Heart right ventricle (tissue), 16 donors: ENCODE measurements at places on chromosomes 1 and 21. TPM values are rescaled to one million over a fixed set of nuclear protein-coding genes. Genes with fewer than 3 reads are reported as not detected.

Gene NMNAT2
- 1.5 TPM for total RNA-seq

Gene KRTAP19-1
- not detected for total RNA-seq

Gene CLCA4
- total RNA-seq, result not detected

Gene LAMC1
- 115 TPM for total RNA-seq

Gene TLCD4
- total RNA-seq, result 66.7 TPM

GRCh38 chr1:53048960-53049573, 12.9 kb upstream of the PODN start:
- no peak for DNase-seq

DNA sequence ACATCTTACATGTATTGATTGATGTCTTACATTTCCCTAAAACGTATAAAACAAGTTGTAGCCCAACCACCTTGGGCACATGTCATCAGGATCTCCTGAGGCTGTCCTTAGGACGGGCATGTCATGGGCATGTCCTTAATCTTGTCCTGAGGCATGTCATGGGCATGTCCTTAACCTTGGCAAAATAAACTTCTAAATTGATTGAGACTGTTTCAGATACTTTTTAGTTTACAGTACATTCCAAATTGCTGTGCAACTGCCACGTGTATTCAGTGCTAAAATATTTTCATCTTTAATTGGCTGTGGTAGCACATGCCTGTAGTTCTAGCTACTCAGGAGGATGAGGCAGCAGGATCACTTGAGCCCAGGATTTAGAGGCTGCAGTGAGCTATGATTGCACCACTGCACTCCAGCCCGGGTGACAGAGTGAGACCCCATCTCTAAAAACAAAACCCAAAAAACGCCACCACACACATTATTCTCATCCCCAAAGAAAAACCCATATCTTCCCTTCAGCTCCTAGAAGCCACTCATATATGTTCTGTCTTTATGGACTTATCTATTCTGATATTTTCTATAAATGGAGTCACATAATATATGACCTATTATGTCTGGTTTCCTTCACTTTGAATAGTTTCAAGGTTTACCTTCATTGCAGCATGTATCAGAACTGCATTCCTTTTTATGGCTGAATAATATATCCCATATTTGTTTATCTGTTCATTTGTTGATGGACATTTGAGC, 96.0 kb upstream of the BTG3 start:
- no peak for DNase-seq

DNA sequence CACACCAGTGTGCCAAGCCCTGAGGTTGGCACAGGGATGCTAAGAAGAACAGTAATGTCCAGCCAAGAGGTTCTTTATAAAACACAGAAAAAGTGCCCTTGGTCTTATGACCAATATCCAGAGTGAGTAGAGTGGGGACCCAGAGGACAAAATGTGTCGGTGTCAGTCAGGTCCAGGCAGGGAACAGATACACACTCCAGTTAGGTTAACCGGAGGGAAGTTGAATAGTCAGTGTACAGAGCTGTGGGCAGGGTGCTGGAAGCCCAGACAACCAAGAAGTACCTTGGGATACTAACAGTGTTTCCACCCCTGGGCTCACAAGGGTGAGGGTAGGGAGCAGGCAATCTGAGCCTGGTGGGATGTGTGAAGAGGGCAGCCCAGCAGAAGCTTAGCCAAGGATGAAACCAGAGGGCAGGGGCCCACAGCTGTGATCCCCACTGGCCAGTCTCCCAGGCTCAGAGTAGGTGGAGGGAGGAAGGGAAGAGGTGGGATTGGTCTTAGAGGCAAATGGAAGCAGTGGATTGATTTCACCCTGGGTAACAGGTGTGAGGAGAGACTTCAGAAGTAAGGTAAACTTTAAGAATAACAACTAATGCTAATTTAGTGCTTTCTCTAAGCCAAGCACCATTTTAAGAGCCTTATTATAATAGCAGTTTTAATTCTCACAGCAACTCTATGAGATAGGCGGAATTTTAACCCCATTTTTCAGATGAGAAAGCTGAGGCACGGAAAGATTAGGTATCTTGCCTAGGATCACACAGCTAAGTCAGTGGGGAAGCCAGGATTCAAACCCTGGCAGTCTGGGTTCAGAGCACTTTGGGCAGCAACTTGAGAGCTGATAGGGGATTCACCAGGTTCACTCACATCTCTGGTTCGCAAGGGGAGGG, 143.4 kb upstream of the HOOK1 start:
- no peak for DNase-seq

GRCh38 chr21:35050348-35051286, 1.5 kb upstream of the RUNX1 start:
- no peak for DNase-seq

DNA sequence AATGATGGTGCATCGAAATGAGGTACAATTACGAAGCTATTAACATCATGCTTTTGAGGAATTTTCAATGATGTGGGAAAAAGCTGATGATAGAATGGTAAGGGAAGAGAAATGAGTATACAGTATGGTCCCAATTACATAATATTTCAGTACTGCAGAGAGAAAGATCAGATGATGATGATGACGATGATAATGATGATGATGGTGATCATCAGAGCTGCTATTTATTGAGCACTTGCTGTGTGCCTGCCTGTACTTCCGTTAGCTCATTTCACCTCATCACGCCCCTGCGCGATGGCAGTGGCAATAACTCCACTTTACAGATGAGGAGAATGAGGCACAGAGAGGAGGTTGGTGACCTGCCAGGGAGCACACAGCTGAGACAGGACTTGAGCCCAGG, 620.8 kb downstream of the MATN1 start:
- no peak for DNase-seq

DNA sequence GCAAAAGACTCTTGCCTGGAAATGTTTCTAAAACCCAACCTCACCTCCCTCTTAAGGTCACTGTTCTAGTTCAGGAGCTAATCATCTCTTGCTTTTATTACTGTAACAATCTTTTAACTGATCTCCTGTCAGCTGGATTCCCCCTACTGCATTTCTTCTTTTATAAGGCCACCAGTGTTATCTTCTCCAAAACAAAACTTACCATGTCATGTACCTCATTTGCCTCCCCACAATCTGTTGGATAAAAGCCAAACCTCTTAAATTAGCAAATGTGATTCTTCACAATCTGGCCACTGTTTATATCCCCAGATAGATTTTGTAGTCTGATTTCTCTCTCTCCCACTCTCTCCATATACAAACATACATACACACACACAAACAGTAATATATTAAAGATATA, 143.3 kb downstream of the DENND1B start:
- DNase-seq, result no peak

GRCh38 chr1:77313491-77313890, 31.7 kb downstream of the AK5 start:
- no peak for DNase-seq
